ENCODE measurements at places on chromosomes 16 and 17.

DNA sequence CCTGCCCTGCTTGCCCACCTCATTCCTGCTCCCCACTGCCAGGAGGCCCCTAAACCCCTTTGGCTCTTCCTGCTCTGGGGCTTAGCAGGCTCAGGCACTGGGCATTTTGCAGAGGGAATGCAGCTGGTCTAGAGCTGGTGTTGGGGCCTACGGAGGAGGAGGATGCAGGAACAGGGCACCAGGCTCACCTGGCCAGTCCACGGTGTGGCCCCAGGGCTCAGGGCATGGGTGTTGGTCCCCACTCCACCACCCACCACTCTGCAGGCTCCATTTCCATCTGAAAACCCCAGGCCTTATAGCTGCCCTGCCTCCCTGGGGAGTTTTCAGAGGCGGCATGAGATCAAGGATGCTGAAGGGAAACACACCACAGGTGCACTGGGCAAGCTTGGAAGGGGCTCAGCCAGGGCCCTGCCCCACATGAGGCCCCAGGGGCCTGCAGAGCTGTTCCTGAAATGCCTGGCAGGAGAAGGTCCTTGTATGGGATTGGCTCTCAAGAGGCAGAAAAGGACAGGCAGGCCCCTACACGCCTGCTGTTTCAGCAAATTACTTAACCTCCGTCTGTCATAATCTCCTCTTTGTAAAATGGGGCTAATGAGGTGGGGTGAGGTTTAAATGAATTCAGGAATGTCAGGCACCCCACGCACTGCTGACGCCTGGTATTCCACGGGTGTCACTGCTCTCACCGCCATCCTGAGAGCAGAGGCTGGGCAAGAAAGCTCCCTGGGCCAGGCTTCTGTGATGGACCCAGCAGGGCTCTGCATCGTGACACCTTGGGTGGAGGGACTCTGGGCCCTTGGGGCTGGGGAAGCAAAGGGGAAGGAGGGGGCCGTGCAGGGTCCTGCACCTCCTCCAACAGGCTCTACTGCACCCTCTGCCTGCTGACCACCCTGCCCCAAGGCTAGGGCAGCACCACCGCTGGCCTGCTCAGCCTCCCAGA lies 9.3 kb downstream of the SLC47A2 start:
- no peak for DNase-seq

DNA sequence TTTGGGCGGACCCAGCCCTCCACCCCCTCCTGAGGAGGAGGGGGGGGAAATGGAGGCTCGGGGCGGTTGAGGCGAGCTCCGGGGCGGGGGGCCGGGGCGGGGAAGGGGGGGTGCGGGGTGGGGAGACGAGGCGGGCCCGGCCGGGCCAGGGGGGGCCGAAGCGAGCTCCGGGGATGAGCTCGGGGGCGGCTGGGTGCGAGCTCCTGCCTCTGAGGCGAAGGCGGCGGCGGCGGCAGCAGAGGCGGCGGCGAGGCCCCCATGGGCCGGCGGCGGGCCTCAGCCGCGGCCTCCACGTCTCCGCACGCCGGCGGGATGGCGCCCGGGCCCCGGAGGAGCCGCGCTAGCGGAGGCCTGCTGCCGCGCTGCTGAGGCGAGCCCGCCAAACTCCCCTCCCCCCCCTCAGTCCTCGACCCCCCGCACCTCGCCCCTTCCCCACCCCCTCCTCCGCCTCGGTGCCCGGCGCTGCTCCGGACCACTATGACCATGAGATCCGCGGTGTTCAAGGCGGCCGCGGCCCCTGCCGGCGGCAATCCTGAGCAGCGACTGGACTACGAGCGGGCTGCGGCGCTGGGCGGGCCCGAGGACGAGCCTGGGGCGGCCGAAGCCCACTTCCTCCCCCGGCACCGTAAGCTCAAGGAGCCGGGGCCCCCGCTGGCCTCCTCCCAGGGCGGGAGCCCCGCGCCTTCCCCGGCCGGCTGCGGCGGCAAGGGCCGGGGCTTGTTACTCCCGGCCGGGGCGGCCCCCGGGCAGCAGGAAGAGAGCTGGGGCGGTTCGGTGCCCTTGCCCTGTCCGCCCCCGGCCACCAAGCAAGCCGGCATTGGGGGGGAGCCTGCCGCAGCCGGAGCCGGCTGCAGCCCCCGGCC lies 596 bp downstream of the MSL1 start:
- DNase-seq, result peak; percentile 54

- no peak for DNase-seq
Observed at GRCh38 chr16:23908790-23909189, 73.0 kb downstream of the PRKCB start.

DNA sequence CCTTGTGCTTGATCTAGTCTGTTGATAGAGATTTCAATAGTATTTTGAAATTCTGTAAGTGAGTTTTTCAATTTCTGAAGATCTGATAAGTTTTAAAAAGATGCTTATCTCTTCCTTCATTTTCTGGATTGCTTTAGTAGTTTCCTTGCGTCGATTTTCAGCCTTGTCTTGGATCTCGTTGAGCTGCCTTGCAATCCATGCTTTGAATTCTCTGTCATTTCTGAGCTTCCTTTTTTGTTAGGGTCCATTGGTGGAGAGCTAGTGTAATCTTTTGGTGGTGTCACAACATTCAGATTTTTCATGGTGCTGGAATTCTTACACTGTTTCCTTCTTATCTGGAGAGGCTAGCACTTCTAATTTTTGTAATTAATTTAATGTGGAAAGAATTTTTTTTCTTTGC lies 61.1 kb downstream of the SLFN11 start:
- no peak for DNase-seq

DNA sequence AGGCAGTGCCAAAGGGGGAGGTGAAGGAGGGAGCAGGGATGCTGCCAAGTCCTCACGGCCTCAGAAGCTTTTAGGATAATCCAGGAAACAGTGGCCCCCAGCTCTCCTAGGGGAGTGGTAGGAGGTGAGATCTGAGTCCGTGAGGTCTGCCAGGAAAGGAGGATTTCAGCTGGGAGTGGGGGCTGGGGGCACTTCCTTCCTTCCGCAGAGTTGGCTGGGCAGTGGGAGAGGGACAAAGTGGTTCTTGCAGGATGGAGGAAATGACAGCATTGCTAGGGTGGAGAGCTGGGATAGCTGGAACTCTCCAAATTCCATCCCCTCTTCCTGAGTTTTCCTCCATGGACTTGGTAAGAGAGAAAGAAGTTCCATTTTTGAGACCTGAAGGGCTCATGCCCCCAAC lies 4.8 kb upstream of the SP6 start:
- DNase-seq, result no peak

DNA sequence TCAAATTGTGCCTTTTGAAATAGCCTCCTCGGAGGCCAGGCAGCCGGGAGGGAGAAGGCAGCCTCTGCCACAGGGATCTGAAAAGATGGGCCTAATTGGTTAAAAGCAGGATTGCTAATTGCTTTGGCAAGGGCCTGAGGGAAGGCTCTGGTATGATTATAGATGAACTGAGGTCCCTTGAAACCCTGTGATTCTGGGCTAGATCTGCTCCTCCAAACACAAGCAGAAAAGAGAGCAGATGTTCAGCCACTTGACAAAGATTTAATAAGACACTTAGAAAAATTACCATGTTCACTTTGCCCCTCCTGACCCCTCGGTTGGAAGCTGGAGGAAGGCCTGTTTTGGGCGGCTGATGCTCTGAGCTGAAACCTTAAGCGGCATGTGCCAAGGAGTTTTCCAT lies 209.5 kb upstream of the MPHOSPH6 start:
- DNase-seq, result no peak

- DNase-seq, result no peak
Observed at GRCh38 chr17:27915709-27916108, 22.5 kb upstream of the LYRM9 start.

DNA sequence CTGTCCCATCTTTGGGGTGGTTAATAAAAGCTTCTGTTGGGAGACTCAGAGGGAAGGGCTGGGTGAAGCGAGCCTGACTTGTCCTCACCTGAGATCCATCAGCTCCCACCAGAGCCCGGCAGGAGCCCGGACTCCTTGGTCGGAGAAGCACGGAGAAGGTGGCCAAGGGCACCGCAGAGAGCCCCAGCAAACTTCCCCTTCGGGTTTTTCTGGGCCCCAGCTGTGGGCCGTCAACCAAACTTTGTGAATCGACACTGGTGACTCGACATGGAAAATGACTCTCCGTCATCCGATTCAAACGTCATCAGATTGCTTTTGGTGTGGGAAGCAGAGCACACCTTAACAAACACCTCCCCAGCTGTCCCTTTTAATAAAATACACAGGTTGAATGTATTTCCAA lies 21.4 kb downstream of the ENPP7 start:
- DNase-seq, result no peak

Measured in AG10803 (cell line).